ENCODE measurements at places on chromosomes 3 and 15.
A peak's percentile ranks its signal among the peaks of the same experiment; 100 is the strongest.

GRCh38 chr15:26772154-26773066, at the start of gene GABRB3:
TSS of gene GABRB3 (minus strand) at chr15:26773066.
- DNase-seq = no peak

DNA sequence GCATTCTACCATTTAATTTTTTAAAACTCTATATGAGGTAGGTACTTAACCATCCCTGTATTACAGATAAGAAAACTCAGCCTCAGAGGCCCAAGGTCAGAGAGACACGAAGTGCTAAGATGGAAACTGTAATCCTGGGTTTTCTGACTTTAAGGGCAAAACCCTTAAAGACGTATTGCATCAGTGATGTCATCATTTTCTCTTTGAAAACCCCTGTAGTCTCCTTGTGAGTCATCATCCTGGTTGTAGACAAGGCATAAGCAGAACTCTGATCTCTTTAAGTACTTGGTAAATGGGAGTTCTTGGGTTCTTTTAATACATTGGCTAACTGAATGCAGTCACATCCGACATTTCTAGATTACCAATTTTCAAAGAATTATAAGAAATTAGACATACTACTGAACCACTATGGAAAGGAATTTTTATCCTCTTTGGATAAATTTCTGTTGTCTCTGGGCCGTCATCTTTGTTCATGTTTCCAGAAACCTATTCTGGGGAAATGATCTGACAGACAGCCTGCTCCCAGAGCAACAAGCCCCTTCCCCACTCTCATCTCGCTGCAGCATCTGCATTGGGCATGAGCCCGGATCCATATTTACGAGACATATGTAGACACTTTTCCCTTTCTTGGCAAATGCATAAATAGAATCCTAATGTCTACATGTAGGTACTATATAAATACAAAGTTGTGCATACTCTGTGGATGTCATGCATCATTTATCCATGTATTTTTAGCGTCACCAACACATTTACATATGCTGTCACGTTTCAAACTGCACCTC, 48.7 kb upstream of the MDFIC2 start:
- no peak for DNase-seq

- no peak for DNase-seq
These were observed 23.8 kb downstream of the CXCR6 start for GRCh38 chr3:45966950-45967640.

GRCh38 chr3:77137559-77137958, 97.7 kb downstream of the ROBO2 start:
- DNase-seq = peak; percentile 16

GRCh38 chr3:134085034-134085775, 55.5 kb upstream of the SLCO2A1 start:
- no peak for DNase-seq

GRCh38 chr3:46748170-46748569, 30.5 kb upstream of the PRSS50 start:
- no peak for DNase-seq

- no peak for DNase-seq
These were observed 585.6 kb upstream of the ZNF717 start for GRCh38 chr3:76370749-76371520.
